NCI-H82 (cell line): ENCODE measurements at places on chromosomes 6 and 20.

- no peak for DNase-seq
Measured at GRCh38 chr20:58884966-58885365, 32.5 kb downstream of the GNAS start.

GRCh38 chr20:61120595-61121515, 131.2 kb upstream of the CDH4 start:
- peak; percentile 81 for DNase-seq

GRCh38 chr6:27770724-27771123, 141.5 kb downstream of the OR2B2 start:
- DNase-seq = peak; percentile 23

- no peak for DNase-seq
Measured at GRCh38 chr6:138896104-138896756, 91.8 kb downstream of the REPS1 start.

DNA sequence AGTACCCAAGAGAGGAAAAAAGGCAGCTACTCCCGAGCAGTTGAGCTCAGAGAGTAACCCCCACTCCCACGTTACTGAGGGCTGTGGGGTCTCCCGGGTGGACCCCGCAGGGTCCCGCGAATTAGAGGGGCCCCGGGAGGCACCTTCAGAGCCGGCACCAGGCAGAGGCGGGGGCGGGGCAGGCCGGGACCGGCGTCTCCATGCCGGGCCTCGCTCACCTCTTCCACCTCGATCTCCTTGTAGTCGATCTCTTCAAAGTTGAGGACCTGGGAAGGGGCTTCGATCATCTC, 381 bp downstream of the MAP3K7 start:
- DNase-seq = no peak

- no peak for DNase-seq
Measured at GRCh38 chr6:68637782-68638181, 2.7 kb downstream of the ADGRB3 start.

- peak; percentile 53 for DNase-seq
Measured at GRCh38 chr6:87277123-87277522, 45.3 kb upstream of the SMIM8 start.

- no peak for DNase-seq
Measured at GRCh38 chr20:9298906-9299305, 215.5 kb upstream of the LAMP5 start.

DNA sequence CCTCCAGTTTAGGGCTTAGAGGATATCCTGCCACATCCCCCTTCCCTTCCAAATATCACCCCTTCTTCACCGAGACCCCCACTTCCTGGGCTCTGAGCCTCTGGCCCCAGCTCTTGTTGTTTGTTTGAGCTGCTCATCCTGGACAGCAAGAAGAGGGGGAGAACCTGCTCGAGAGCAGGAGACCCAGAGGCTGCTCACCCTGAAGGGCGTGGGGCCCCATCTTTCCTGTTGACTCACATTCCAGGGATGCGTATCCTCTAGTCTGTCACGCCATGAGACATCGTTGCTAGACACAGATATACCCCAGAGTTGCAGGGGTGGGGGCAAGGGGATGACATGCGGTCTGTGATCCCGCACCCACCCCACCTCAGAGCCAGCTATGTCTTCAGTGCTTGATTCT, 5.7 kb upstream of the TNXB start:
- DNase-seq = no peak

DNA sequence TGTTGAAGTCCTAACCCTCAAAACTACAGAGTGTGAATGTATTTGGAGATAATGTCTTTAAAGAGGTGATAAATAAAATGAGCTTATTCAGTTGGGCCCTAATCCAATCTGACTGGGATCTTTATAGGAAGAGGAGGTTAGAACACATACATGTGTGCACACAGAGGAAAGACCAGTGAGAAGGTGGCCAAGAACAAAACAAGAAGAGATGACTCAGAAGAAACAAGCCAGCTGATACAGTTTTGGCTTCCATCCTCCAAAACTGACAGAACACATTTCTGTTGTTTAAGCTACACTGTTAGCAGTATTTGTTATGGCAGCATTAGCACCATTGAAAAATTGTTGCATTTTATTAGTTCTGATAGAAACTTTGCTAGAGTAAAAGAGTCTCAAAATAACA, 609.3 kb upstream of the IMPG1 start:
- DNase-seq = peak; percentile 14

DNA sequence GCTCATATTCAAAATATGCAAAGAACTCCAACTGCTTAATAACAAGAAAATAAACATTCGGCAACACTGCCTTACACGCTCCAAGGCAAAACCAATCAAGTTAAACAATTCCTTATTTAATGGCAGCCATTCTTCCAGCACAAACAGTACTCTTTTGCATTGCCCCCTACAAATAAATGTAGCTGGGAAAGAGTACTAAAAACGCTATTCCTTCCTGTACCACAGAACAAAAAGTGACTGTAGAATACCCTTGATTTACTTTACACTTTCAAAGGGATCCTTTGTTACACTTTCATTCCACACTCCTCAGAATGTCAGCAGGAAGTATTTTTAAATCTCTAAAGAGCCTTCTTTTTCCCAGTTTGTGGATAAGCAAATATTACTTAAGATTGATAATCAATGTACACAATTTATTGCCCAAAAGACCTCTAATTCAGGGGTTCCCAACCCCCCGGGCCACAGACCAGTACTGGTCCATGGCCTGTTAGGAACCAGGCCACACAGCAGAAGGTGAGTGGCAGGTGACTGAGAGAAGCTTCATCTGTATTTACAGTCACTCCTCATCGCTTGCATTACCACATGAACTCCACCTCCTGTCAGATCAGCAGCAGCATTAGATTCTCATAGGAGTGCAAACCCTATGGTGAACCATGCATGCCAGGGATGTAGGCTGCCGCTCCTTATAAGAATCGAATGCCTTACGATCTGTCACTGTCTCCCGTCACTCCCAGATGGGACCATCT, 51.6 kb downstream of the MBOAT1 start:
- DNase-seq = peak; percentile 41

DNA sequence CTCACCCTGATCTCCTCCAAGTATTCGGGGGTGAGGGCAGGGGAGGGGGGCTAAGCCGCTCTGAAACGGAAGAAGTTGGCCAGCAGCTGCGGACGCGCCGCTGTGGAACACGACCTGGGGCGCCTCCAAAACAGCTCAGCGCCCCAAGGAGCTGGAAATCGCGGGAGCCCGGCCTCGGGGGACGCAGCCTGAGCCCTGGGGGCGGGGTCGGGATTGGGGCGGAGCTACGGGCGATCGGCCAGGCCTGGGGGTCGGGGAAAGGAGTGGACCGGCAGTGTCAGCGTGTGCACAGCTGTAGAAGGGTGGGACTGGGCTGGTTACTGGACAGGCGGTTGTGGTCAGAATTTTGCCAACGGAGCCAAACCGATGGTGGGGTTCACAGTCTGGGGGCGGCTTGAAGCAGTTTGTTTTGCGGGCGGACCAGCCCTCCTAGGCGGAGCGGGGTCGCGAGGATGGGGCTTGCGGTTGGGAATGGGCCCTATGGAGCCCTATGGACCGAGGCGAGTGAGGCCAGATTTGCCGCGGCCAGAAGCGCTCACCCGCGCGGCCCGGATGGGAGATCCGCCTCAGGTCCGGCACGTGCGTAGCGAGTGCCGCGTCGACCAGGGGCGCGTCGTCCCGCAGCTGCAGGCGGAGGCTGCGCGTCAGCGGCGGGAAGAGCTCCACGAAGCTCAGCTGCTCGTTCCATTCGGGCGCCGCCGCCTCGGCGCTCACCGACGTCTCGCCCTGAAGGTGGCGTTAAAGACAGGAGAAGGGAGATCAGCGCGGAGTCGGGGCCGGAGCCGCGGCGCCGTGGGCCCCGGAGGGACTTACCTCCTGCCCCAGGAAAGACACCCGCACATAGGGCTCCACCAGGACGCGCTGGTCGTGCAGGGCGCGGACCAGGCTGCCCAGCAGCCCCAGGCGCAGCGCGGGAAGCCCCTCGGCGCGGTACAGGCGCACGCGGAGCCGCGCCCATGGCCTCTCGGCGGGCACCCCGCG, 14.3 kb upstream of the SPAG4 start:
- peak; percentile 85 for DNase-seq

DNA sequence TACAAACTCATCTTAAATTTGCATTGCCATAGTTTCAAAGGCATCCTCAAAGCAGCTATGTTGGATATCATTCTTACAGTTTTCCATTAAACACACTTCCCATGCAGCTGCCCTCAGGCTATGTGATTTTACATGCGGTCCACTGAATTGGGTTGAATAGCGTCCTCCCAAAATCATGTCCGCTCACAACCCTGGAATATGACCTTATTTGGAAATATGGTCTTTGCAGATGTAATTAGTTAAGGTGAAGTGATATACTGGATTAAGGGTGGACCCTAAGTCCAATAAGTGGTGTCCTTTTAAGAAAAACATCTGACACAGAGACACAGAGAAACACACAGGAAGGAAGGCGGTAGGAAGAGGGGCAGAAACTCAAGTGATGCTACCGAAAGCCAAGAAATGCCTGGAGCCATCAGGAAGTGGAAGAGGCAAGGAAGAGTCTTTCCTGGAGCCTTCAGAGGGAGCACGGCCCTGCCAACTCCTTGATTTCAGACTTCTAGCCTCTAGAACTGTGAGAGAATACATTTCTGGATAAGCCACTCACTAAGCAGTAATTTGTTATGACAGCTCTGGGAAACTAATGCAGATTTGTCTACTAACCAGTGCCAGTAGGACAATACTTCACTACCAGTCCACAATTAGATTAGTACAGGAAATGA, 42.7 kb upstream of the NHSL1 start:
- DNase-seq = peak; percentile 75

- no peak for DNase-seq
Measured at GRCh38 chr6:128208078-128208477, 307.2 kb upstream of the THEMIS start.

- DNase-seq = no peak
Measured at GRCh38 chr20:59015411-59015810, 3.8 kb upstream of the TUBB1 start.

DNA sequence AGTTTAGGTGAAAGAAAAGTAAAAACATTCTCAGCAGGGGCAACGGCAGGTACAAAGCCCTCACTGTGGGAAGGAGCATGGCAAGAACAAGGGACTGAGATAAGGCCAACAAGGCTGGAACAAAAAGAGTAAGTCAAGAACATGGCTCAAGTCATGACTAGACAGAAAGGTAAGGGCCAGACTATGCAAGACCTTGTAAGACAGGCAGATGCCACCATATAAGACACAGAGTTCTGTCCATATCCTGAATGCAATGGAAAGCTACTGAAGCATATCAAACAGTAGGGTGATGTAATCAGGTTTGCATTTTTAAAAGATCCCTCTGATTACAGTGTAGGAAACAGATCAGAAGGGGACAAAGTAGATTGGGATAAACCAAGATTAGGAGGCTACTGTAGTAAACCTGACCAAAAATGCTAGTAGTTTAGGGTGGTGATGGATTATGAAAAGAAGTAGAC, 5.5 kb downstream of the REV3L start:
- DNase-seq = peak; percentile 64

DNA sequence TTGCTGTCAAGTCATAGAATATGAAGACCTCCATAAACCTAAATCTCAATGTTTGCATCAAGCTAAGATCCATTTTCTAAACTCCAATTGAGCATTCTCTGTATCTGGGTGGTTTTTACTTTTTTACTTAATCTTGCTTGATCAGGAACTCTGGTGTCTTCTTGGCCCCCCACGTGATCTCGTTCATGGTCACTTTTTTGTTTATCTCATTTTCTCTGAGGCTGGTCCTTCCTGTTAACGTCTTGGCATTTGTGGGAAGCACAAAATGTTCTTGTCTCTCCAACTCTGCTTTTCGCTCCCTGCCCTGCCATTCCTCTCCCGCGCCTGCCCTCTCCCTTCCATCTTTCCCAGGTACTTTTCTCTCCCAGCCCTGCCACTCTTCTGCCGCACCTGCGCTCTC, 14.0 kb upstream of the MAPRE1 start:
- no peak for DNase-seq

- no peak for DNase-seq
Measured at GRCh38 chr6:18530201-18530600, 143.1 kb downstream of the RNF144B start.

GRCh38 chr20:36454698-36455427, 86.5 kb upstream of the MYL9 start:
- DNase-seq = no peak

- DNase-seq = no peak
Measured at GRCh38 chr20:19380211-19380610, 167.8 kb downstream of the SLC24A3 start.

GRCh38 chr20:35039846-35040489, 52.6 kb downstream of the TRPC4AP start:
- no peak for DNase-seq

GRCh38 chr6:87993356-87993755, 54.3 kb upstream of the SPACA1 start:
- DNase-seq = no peak
